ENCODE measurements at places on chromosomes 4 and X. TPM values are rescaled to one million over a fixed set of nuclear protein-coding genes. Genes with fewer than 3 reads are reported as not detected.
A peak's percentile ranks its signal among the peaks of the same experiment; 100 is the strongest.

The NPY2R gene
- total RNA-seq, result not detected

The STATH gene
- not detected for total RNA-seq

The HPSE gene
- total RNA-seq, result 2.7 TPM

The FABP2 gene
- total RNA-seq, result not detected

The PNMA3 gene
- under 0.01 TPM for total RNA-seq

The EDNRA gene
- total RNA-seq, result 10.8 TPM

The IL3RA gene
- 0.09 TPM for total RNA-seq

DNA sequence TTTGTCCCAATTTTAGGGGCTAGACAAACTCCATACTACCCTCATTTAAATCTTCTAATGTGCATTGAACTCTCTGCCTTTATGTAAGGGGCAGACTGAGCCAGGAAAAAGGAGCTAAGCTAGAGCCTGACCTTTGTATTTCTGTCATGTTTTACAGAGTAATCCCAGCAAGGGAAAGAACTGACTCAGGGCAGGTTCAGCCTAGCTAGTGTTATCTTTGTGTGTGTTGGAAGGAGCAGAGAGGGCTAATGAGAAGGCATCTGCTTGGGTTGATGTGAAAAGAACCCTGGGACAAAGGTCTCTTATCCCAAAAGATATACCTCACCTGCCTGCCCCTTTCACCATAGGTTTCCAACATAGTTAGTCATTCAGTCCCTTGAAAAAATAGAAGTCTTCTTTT, 31.7 kb downstream of the IGSF1 start:
- no peak for DNase-seq

DNA sequence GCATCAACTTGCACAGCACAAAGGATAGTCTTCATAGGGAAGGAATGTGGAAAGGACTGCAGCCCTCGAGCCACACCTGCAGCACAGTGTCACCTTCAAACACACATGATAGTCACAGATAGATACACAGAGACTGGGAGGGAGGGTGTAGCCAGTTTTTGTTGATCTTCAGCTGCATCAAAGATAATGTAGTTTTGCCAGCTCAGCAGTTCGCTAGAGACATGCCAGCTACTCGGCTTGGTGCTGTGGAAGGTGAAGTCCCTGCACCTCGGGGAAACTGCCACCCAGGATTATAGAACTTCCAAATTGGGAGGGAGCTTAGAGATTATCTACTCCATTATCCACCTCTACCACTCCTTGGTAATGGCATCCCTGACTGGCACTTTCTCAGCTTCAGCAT, 92.9 kb upstream of the PAK3 start:
- no peak for DNase-seq

DNA sequence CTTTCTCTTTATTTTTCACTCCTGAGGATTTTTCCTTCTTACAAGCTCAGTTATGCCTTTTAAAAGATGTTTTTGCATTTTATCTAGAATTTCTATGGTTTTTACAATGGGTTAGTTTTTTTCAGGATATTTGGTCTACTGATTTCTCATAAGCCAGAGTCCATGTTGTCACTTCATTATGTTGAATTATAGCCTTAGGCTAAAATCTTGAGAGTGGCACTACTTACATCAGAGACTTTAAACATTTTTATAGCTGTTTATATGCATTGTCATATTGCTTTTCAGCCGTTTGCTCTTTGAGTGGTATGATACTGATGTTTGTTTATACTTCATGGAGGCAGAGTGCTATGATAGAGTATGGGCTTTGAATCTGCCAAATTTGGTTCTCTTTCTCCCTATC, 36.4 kb downstream of the CXorf58 start:
- no peak for DNase-seq

DNA sequence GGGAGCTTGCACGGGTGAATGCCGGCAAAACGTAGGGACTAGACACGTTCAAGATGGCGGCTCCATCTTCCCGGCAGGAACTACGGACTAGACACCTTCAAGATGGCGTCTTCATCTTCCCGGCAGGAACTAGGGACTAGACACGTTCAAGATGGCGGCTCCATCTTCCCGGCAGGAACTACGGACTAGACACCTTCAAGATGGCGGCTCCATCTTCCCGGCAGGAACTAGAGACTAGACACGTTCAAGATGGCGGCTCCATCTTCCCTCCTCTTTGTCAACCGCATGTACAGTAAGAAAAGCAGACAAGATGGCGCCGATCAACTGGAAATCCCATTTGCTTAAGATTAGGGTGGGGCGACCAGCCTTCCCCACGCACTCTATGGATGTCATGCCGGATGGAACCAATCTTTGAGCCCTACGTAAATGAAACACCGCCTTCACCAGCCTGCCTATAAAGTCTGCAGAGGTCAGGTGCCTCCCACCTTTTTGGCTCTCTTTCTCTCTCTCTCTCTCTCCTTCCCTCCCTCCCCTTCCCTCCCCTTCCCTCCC, 222.4 kb downstream of the CRLF2 start:
- DNase-seq, result peak; percentile 68

GRCh38 chr4:81457921-81458520, 13.7 kb downstream of the RASGEF1B start:
- DNase-seq, result no peak

GRCh38 chr4:70288651-70289050, 46.1 kb upstream of the CABS1 start:
- DNase-seq, result no peak

GRCh38 chr4:47642985-47643760, 158.1 kb downstream of the ATP10D start:
- peak; percentile 6 for DNase-seq

DNA sequence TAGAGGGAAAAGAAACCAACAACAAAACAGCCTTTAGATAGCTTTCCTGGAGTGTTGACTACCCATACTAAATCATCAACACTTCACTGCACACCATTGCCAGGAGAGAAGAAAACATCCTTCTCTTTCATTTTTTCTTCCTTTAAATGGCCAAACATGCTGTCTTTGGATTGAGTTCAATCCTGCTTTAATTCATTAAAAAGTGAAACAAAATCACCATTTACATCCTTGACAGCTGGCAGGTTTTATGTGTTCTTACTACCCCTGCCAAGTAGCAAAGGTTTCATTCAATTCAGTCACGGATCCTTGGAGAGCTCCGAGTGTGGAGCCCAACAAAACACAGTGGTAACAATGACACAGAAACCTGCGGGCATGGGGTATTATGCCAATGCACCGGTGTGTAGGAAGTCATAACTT, 568.3 kb downstream of the ANKRD50 start:
- DNase-seq, result peak; percentile 65

DNA sequence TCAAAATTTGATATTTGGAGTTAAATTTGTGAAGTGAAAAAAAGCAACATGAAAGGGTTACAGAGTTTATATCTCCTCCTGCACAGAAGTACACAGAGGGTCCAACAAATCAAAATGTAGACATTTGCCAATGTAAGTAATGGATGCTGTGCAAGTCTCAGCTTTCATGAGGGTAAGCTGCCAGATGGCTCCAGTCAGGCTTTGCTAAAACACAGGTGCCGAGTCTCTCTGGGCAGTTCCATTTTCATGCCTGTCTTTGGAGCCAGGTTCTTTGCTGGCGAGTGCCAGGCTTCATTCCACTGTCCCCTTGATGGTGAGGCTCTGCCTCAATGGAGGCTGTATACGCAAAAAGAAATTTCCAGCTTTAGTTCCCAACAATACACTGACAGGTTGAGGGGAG, 27.9 kb downstream of the SLC4A4 start:
- DNase-seq, result no peak

DNA sequence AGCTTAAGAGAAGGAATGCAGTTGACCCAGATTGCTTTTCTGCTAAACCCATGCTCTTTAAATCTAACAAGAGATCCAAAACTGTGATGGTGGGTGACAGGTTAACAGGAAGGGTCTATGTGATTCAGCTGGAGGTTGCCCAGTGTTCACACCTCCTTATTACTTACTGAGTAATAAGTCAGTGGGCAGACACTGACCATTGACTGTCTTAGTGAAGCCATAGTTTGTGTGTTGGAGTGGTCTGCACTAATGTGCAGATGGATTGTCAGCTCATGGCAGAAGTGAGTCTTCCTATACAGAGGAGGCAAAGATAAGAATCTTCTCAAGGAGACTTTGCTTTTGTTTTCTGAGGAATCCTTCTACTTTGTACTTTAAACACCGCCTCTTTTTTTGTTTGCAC, 15.2 kb upstream of the RUFY3 start:
- DNase-seq, result no peak

- peak; percentile 75 for DNase-seq
Observed at GRCh38 chrX:102899940-102900916, 36.8 kb upstream of the RAB40AL start.

DNA sequence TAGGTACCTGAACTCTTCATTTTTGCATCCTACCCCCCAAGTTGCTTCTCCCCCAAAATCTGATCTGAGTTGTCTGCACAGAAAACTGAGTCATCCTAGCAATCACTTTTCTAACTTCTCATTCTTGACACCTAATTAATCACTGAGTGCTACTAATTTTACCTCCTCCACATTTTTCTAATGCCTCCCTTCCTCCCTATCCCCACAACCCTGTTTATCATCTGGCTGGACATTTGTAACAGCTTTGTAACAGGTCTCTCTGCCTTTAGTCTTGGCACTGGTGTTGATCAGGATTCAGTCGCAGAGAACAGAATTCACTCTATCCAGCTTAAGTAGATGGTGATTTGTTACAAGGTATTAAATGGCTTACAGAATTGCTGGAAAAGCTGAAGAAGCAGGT, 303.9 kb upstream of the GATB start:
- DNase-seq, result no peak

GRCh38 chrX:17682259-17682658, 55.0 kb upstream of the SCML1 start:
- no peak for DNase-seq

DNA sequence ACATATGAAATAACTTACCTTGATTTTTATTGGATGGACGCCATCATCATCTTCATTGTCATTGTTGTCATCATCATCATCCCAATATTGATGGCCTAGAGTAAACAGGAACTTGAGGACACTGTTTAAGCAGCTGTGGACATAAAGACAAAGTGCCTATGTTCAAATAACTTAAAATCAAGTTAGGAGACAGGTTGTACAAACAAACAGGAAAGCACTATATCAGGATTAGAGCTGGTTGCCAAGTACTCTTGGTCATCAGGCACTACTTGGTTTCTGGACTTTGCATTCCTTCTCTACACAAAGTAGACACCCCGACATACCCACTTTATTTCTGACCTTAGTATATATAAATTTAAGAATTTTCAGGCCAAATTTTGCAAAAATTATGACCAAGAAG, 608.6 kb downstream of the KLHL13 start:
- DNase-seq, result no peak

DNA sequence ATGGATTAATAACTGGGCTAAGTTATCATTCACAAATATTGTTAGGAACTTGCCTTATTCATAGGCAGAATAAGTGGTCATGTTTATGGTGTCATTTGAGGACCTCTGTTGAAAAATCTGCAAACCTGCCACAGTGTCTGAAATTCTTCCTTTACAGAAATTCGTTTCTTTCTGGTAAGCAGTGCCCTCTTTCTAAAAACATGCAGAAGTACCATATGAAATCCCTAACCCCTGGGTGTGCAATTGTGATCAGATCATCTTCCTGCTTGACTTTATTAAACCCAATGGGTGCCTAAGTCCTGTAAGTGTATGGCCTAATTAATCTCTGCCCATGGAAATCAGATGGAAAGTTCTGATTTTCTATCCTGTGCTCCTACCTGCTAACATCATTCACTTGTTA, 4.4 kb upstream of the HTATSF1 start:
- DNase-seq, result no peak

GRCh38 chrX:87392369-87392768, 125.2 kb upstream of the KLHL4 start:
- no peak for DNase-seq

- no peak for DNase-seq
Observed at GRCh38 chrX:68835104-68835442, 6.3 kb downstream of the EFNB1 start.

GRCh38 chr4:114474188-114474800, 124.3 kb upstream of the UGT8 start:
- no peak for DNase-seq

GRCh38 chr4:57109847-57110639, at the start of gene IGFBP7:
IGFBP7 (minus strand) TSS chr4:57110385; CDS start chr4:57110351, 34 bp downstream.
- peak; percentile 49 for DNase-seq

DNA sequence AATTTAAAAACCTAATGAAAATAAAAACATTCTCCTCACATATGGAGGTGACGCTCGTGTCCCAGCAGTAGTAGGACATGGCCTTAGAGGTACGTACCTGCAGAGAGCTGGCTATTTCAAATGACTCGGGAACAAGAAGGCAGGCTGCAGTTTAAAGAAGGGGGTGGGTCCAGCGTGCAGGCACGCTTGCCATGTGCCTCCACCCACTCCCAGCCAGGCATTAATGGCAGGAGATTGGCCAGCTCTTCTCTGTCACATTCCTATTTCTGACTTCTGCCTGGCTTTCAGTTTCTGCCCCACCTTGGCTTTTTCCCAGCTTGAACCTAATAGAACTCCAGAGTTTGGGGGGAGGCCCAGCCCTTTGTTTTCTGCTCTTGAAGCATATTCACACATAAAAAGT, 17.2 kb downstream of the PDHA1 start:
- DNase-seq, result no peak

- DNase-seq, result peak; percentile 72
Observed at GRCh38 chr4:128707864-128708263, 101.6 kb upstream of the JADE1 start.

DNA sequence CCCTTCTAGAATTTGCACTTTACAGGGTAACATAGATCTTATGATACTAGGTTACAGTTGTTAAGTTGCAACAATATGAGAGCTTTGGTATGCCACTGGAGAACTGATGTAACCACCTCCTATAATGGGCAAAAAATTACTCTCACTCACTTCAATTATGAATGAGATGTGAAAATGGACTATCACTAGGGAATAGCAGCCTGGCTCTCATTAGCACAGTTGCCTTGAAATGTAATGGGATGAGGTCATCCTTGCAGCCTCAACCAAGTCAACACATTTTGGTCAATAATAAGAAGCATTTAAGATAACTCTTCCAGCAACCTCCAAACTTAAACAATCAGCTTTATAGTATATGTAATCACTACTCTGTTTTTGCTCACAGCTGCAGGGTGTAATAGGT, 69.4 kb downstream of the TBC1D9 start:
- DNase-seq, result no peak

DNA sequence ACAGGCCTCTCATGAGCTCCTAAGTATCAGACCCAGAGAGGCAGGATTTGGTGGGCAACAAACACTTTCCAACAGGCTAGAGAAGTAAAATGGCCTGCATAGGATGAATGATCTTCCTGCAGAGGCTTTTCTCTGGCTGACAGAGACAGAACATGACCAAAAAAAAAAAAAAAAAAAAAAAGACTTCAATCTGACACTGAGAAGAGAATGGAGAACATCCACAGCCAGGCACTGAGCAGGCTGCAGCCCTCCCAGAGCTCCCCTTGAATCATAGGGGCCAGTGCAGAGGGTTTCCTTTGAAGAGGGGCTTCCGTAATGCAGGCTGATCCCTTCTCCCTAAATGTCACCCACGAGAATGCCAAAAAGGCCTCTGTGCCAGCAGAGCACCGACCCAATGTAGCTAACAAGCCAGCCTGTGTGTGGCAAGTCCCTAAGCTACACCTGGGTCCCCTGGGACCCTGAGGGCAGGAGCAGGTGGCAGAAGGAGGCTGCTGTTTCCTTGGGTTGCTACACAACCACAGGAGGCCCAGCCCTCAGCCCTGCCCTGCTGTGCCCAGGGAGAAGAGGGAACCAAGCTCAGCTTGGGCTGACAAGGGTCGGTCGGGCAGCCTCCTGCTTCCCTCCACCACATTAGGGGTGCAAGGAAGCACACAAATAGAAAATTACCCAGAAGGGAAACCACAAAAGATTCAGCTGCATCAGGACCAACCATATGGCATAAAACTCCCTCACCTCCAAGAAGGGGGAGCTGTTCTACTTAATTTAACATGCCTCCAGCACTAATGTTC, 55.6 kb downstream of the MAP7D2 start:
- DNase-seq, result no peak

Data from fibroblast of the aortic adventitia (primary cell).